ENCODE measurements at places on chromosomes 3 and 15. TPM values are rescaled to one million over a fixed set of nuclear protein-coding genes. Genes with fewer than 3 reads are reported as not detected.

- no peak for DNase-seq
Observed at GRCh38 chr3:44467241-44467640, 10.2 kb downstream of the ZNF445 start.

DNA sequence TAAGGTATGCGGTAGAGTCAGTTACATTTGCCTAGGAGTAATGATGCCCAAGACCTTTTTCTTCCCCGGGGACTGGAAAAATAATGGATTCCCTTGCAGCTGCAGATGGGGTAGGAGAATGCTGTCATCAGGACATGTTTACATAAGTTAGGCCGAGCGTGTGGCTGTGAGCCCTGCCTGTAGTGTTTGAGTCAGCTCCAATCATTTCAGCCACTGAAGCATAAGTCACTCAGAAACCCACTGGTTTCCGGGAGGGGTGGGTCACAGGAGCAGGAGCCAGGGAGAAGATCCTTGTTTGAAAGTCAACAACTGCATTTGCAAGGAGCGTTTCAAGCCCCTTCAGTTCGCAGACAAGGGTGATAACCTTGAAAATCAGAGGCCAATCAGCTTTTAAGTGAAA, 562.3 kb downstream of the MCTP2 start:
- no peak for DNase-seq

- DNase-seq, result no peak
Observed at GRCh38 chr3:12854565-12854964, 13.2 kb upstream of the RPL32 start.

DNA sequence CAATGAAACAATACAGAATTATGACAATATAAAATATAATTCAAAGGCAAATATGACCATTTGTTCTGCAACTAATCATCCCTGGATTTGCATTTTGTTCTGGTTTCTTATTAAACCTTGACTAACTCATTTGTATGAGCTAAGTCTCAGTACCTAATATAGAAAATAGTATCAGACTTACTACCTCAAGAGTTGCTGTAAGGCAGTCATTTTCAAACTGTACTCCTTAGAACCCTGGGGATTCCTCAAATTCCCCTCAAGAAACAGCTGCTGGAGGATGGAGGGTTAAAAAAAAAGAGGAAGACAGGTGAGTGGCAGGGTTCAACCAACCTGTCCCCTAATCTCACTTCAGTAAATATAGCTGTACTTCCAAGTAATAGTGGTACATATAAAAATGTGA, 11.1 kb downstream of the ZBTB11 start:
- no peak for DNase-seq

GRCh38 chr15:51023499-51023898, 71.2 kb downstream of the TNFAIP8L3 start:
- DNase-seq, result no peak

DNA sequence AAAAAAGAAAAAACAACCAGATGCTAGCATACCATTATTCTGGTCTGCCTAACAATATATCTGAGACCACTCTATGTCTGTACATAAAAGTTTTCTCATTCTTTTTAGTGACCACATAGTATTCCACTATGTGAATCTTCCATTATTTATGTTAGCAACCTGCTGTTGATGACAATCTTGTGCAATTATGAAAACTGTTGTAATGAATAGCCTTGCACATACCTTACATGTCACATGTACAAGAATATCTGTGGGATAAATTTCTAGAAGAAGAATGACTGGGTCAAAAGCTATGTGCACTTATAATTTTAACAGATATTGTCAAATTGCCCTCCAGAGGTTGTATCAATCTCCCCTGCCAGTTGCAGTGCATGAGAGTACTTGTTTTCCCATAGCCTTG, 62.5 kb downstream of the ARHGAP31 start:
- no peak for DNase-seq

EIF4G1 gene
- total RNA-seq, result 270 TPM

DNA sequence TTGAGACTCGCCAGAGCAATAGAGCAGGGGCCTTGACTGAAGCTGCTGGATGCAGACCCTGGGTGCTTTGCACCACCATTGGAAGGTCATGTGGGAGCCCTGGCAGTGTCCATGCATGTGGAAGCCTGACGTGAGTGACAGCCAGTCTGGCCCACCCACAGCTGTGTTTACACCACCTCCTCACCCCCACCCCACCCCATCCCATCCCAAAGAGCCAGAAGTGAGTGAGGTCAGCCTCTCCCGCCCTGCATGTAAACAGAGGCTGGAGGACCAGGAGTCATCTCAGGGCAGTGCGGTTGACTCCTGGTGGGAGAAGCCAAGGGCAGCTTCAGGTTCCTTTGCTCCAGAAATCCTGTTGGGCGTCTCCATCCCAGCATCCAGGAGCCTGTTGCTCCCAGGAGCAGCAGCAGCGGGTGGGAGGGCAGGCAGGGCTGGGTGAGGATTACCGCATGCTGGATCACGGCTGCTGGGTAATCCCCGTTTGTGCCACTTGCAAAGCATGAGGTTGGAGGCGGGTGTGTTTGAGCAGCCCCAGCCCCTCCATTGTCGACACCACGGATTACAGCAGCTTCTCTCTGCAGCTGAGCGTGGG, 44.6 kb downstream of the CORO2B start:
- DNase-seq, result no peak

LRRIQ4 gene
- total RNA-seq, result 0.43 TPM

USP19 gene
- total RNA-seq, result 49.3 TPM

FSIP1 gene
- total RNA-seq, result not detected

- DNase-seq, result no peak
Observed at GRCh38 chr3:99551520-99551919, 86.9 kb upstream of the COL8A1 start.

DNA sequence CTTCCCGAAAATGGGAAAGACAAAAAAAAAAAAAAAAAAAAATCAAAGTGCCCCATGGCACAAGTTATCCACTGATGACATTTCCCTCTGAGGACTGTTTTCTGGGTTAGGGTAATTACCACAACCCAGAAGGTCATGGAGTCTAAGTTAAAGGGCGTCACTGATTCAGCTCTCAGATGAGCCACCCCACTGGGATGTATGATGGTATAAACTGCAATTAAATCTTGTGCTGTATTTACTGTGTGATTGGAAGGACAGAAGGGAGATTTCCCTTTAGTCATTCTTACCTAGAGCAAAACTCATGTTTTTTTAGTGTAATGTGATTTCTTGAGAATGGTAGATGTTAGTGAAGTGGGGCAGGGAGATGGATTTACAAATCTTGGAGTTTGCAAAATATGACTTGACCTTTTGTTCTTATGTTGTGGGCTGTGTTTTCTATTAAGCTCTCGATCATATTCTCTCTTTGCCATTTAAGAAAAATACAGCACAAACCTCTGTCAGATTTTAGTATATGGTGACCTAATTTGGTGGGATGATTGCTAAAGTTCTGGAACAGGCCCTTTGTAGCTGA, 244.2 kb downstream of the PTPRG start:
- DNase-seq, result no peak

GRCh38 chr3:124360155-124360554, 368.2 kb upstream of the ROPN1 start:
- DNase-seq, result no peak

GRCh38 chr15:63905558-63906265, 72.0 kb upstream of the HERC1 start:
- no peak for DNase-seq

- DNase-seq, result no peak
Observed at GRCh38 chr3:60226912-60227311, 1024.3 kb downstream of the FHIT start.

UQCC5 gene
- 1.2 TPM for total RNA-seq

- no peak for DNase-seq
Observed at GRCh38 chr3:12024959-12025570, 20.9 kb downstream of the SYN2 start.

- no peak for DNase-seq
Observed at GRCh38 chr3:69241769-69242168, 119.4 kb upstream of the LMOD3 start.

DNA sequence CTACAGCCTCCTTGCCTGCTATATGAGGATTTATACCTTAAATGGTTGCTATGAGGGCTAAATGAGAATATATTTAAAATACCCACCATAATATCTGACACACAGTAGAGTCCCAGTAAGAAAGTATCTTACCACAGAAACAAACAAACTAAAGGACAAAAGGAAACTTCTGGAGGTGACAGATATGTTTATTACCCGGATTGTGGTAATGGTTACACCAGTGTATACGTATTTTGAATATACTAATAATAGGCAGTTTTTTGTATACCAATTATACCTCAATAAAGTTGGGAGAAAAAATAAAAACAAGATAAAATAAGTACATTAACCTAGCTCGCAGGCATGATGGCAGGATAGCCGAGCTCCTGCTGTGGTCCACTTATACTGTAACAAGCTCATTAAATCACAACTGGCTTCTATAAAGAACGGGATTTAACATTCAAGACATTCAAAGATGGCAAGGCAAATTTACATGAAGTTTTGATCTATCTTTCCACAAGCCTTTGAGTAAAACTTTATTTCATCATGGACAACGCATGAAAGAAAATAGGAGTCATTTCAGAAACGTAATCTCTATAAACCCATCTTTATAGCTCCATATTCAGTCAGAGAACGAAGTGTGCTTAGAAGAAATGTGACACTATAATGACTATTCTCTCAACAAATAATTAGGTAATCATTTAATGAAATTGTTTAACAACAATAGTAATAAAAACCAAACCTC, 1.5 kb downstream of the RPN1 start:
- no peak for DNase-seq

CLSTN2 gene
- 13.6 TPM for total RNA-seq

GRCh38 chr3:27326629-27327545, 42.3 kb downstream of the NEK10 start:
- no peak for DNase-seq

DNAJA4 gene
- 70.0 TPM for total RNA-seq

GRCh38 chr15:64314456-64314855, 41.5 kb downstream of the CSNK1G1 start:
- no peak for DNase-seq

EPHB1 gene
- 3.2 TPM for total RNA-seq

GRCh38 chr3:134320749-134321148, 53.5 kb downstream of the AMOTL2 start:
- peak; percentile 50 for DNase-seq

TNFAIP8L3 gene
- 7.7 TPM for total RNA-seq

GRCh38 chr3:37897763-37898162, 36.1 kb downstream of the CTDSPL start:
- DNase-seq, result no peak

Measured in right atrium auricular region (tissue), 2 donors.